CD4-positive, alpha-beta T cell treated with Interleukin-4 for 1 hour (primary cell): ENCODE measurements at places on chromosomes 5 and 9.

DNA sequence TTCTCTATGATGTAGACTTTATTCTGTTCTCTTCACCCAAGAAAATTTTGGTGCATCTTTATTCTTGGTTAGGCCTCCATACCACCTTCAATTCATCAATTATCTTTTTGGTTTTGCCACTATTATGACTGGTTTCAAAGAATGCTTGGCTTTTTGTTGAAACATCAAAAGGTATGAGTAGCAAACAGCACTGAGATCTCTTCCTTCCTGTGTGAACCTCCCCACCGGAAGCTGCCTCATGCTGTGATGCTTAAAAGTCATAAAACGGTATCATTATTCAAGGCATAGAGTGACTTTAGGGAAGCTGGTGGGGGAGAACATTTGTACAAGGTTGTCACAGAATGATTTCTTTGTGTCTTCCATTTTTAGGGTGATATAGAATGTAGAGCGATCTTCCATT, 70.6 kb downstream of the IQGAP2 start:
- DNase-seq: peak; percentile 73

DNA sequence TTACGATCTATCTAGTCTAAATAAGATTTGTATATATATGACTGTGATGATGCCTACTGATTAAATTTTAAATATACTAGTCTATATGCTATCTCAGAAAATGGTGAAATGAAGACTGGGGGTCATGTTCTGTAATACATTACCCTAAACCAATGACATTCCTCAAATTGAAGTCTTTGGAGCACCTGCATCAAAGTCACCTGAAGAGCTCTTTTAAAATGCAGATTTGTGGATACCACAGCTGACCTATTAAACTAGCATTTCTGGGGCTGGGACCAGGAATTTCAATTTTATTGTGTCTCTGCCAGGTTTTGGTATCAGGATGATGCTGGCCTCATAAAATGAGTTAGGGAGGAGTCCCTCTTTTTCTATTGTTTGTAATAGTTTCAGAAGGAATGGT, 631.9 kb upstream of the DMAC1 start:
- DNase-seq: no peak

- no peak for DNase-seq
These were observed 56.6 kb downstream of the SMIM23 start for GRCh38 chr5:171841984-171842776.

- no peak for DNase-seq
These were observed 77.4 kb upstream of the ANXA1 start for GRCh38 chr9:73074176-73074708.

DNA sequence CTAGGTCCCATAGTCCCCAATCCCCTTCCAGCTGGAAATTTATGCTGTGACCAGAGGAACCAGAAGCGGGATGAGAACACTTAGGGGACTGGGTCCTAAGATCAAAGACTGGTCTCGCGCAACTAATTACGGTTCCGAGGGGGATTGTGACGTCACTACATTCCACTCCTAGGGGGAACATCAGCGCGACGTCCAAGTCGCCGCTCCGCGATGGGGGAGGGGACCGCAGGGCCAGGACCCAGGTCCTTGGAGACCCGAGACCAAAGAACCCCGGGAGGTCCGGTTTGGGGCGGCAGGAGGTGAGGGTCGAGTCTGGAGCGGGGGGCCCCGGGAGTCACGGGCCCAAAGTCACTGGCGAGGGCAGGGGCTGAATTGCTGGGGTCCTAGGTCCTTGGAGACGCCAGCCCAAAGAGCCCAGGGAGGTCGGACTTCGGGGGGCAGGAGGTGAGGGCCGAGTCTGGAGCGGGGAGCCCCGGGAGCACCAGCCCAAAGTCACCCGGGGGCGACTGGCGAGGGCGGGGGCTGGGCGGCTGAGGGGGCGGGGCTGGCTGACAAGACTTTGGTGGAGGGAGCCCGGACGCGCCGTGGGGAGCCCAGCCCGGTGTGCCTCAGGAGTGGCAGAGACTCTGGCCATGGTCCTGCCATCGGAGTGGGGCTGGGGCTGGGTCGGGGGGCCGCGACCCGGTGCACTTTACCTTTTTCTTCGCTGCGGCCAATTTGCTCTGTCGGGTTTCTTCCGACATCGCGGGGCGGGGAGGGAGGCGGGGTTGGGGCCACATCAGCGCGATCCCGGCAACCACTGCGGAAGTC, at the start of gene GOLGA2:
Gene GOLGA2, minus strand, starts transcription at position 810 of the 810 bp plus-strand sequence. Its CDS starts 31 bp downstream, at position 779.
- peak; percentile 12 for DNase-seq

GRCh38 chr9:132183134-132183533, 21.3 kb downstream of the NTNG2 start:
- DNase-seq: no peak
